ENCODE measurements at places on chromosomes 6 and 20.

DNA sequence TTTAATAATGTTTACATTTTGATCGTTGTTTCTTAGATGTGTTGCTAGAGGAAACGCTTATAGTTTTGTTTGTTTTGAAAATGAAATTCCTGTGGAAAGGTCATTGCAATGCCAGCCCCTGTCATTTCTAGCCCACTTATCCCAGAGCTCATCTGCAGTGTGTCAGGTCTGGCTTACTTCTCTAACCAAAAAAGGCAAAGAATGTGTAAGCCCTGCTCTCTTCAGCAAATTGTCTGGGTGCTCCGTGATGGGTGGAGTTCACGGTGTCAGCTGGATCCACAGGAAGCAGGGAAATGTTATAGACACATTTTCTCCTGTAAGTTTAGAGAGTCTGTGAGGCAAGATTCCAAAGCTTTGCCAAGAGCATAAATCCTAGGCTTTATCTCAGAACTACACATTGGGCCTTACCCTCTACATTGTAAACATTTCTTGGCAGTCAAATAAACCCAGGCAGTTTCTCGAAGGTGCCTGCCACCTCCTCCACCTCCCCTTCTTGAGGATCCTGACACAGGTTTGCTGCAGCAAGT lies 50.9 kb downstream of the RPRD1B start:
- no peak for DNase-seq

DNA sequence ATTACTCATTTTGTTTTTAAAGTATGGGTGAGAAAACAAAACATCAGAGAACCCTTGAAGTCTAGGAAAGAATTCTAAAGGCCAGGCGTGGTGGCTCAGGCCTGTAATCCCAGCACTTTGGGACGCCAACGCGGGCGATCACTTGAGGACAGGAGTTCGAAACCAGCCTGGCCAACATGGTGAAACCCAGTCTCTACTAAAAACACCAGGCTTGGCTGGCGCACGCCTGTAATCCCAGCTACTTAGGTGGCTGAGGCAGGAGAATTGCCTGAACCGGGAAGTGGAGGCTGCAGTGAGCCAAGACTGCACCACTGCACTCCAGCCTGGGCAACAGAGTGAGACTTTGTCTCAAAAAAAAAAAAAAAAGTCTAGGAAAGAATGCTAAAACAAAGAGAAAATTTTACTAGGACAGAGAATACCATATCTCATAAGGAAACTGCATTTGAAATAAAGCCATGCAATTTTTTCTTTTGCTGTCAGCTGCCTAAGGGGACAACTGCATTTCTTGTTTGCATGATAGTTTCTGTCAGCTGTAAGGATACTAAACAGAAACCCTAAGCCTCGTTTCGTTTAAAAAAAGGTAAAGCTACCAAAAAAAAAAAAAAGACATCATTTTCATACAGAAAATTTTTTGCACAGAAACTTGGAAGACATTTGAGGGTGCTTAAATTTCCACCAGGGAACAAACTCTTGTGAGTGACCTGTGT lies 32.1 kb downstream of the SMLR1 start:
- DNase-seq = no peak

- no peak for DNase-seq
These were observed 194.5 kb upstream of the CDYL start for GRCh38 chr6:4581468-4582385.

DNA sequence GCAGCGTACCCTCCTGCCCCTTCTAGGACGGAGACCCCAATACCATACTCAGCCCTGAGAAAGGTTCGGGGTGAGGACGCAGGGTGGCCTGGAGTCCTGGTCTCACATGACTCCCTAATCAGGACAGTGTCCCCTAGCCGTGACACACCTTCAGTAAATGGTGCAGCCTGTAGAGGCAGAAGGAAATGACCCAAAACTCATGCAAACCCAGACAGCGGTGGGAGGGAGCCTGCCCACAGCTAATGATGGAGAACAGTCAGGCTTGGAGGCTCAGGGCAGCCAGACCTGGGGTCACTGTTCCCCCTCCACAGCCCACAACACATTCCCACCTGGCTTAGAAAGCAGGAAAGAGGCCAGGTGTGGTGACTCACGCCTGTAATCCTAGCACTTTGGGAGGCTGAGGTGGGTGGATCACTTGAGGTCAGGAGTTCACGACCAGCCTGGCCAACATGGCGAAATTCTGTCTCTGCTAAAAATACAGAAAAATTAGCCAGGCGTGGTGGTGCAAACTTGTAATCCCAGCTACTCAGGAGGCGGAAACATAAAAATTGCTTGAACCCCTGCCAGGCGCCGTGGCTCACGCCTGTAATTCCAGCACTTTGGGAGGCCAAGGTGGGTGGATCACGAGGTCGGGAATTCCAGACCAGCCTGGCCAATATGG lies 8.8 kb upstream of the HMGA1 start:
- DNase-seq = no peak
